Kidney (tissue), 22 donors: ENCODE measurements at places on chromosomes 7 and 10. TPM values are rescaled to one million over a fixed set of nuclear protein-coding genes. Genes with fewer than 3 reads are reported as not detected.

GRCh38 chr10:72790216-72790990, 98.5 kb downstream of the MCU start:
- no peak for DNase-seq

GRCh38 chr7:77247206-77247850, 47.7 kb upstream of the FGL2 start:
- peak; percentile 57 for DNase-seq

Gene CTAGE8
- 4.3 TPM for total RNA-seq

DNA sequence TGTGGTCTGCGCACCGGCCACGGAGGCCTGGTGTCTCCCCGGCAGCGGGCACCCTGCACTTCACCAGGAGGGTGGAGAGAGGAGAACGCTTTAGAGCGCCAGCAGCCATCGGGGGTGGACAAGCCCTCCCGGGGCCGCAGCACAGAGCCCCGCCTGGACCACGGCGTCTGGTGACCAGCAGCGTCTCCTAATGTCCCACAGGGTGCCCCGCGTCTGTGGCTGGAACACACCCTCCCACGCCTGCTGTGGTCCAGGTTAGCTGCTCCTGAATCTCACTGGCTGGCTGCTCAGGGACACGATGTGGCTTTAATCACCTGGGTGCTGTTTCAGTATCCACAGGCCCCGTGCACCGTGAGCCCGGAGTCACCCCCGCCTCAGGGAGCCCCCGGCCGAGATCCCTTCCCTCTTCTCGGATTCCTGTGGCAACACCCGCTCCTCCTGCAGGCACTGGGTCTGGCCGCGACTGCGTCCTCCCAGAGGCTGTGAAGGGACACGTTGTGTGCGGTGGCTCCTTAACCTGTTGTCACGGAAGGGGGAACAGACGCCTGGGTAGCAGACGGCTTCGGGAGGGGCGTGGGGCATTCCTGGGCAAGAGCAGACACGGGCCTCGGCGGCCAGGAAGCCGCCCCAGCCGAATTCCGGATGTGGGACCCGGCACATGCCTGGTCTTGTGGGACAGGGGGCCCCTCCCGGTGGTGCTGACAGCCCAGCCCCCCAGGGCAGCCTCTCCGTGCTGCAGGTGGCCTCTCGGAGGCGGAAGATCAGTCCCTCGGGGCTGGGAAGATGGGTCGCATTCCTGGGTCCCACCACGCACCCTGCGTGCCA, 78.9 kb downstream of the FOXL3 start:
- peak; percentile 79 for DNase-seq

DNA sequence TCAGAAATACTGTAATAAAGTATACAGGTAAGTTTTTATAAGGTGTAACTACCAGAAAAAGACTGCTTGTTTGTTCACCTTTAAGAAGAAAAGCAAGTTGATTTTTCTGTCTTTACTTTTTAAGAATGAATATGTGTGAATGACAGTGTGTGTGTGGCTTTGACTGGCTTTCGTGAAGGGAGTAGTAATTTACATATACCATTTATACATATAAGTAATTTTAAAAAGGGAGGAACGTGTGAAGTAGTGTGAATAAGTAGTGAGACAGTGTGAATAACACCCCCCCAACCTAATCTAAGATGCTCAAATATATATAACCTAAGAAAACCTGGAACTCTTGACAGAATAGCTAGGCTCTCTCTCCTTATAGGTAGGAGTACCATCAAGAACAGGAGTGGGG, 33.2 kb downstream of the RBM33 start:
- no peak for DNase-seq

Gene LAMB1
- total RNA-seq, result 312 TPM

DNA sequence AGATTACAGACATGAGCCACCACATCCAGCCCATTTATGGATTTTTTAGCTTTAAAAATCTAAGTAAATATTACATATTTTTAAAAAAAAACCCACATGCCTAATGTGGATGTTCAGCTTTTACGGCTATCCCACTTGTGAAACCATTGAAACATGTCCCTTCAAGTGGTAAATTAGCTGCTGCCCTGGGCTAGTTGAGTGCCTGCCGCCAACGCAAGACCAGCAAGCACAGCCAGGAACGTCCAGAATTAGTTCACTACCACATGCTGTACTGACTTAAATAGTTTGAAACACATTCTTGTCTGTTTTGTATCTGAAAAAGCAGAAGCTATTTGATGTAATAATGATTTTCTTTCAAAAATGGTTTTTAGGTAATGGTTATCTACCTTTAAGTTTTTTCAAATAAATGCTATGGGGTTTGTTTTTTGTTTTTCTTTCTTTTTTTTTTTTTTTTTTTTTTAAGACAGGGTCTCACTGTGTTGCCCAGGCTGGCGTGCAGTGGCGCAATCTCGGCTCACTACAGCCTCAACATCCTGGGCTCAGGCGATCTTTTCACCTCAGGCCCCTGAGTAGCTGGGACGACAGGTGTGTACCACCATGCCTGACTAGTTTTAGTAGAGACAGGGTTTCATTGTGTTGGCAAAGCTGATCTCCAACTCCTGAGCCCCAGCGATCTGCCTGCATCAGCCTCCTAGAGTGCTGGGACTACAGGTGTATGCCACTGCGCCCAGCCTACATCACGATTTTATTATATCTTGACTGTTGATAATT, 57.0 kb downstream of the KLRG2 start:
- no peak for DNase-seq

Gene DIP2C
- total RNA-seq, result 22.6 TPM

Gene OPN1SW
- not detected for total RNA-seq

Gene PNLIP
- not detected for total RNA-seq

GRCh38 chr10:3425261-3425660, 252.7 kb upstream of the PITRM1 start:
- DNase-seq, result no peak

GRCh38 chr7:85289279-85289678, 102.4 kb upstream of the SEMA3D start:
- no peak for DNase-seq

Gene ADGRA1
- total RNA-seq, result 0.91 TPM

- no peak for DNase-seq
These were observed 21.4 kb upstream of the TPST1 start for GRCh38 chr7:66183700-66184099.

- DNase-seq, result no peak
These were observed 82.3 kb downstream of the HTR7 start for GRCh38 chr10:90775351-90776028.

- DNase-seq, result no peak
These were observed 3.7 kb upstream of the DPYSL4 start for GRCh38 chr10:132183046-132183445.

DNA sequence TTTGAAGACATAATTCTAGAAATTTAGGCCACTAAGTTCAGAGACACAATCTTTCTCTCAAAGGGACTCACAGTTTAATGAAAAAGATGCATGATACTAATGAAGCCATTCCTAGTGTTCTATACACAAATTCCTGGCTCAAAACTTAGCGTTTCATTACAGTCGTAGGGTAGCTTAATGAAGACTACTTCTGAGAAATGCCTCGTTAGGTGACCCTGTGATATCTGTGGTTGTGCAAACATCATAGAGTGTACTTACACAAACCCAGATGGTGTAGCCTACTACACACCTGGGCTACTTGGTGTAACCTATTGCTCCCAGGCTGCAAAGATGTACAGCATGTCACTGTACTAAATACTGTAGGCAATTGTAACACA, 488 bp upstream of the CHCHD3 start:
- DNase-seq, result no peak

DNA sequence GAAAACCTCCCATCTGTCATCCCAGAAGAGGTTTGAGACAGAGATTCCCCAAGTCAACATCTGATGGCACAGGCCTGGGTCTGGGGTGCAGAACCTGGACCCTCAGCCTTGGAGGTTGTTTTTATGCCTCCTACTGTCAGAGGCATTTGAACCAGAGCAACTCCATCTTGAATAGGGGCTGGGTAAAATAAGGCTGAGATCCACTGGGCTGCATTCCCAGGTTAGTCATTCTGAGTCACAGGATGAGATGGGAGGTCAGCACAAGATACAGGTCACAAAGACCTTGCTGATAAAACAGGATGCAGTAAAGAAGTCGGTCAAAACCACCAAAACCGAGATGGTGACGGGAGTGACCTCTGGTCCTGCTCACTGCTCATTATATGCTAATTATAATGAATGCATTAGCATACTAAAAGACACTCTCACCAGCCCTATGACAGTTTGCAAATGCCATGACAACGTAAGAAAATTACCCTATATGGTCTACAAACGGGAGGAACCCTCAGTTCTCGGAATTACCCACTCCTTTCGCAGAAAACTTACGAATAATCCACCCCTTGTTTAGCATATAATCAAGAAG, 92.0 kb downstream of the ITGA8 start:
- no peak for DNase-seq

Gene POT1
- 23.2 TPM for total RNA-seq

GRCh38 chr7:140867467-140868462, 57.0 kb downstream of the BRAF start:
- DNase-seq, result no peak

GRCh38 chr7:80284855-80285254, 150.2 kb downstream of the GNAI1 start:
- DNase-seq, result no peak

Gene NXPH1
- not detected for total RNA-seq

DNA sequence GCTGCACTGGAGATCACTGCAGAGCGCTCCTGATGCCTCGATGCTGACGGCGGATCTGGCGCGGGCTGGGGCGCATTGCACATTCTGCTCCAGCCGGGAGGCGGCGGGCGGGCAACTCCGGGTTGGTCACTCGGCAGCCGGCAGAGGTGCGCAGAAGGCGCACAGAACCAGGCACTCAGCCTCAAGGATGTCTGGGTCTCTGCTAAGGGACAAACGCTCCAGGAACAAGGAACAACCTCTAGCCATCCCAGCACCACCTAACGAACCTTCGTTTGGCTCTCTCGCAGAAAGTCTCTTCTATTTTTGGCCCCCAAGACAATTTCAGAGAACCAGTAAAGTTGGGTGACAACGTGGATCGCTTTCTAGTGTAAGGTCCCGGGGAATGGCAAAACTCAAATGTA, 254.6 kb downstream of the OTUD1 start:
- peak; percentile 51 for DNase-seq

GRCh38 chr7:152568972-152569371, 107.0 kb downstream of the XRCC2 start:
- no peak for DNase-seq

DNA sequence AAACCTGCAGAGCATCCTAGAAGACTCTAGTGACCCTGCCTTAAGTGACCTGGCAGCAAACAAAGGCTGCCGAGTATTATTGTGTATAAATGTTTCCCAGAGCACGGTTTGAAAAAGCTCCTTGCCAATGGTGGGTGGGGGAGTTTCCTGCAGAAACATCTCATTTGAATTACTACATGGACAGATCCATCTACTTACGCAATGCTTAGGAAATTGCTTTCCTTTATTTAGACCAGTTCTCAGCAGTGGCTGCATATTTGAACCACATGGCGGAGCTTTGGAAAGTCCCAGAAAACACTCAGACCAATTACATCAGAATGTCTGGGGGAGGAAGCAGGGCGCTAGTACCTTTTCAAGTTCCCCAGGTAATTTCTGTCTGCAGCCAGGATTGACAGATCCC, 560.9 kb downstream of the SDK1 start:
- DNase-seq, result no peak

Gene SLC39A12
- 0.16 TPM for total RNA-seq

Gene EPHB6
- 17.4 TPM for total RNA-seq

GRCh38 chr7:31805209-31805818, 118.3 kb downstream of the PPP1R17 start:
- no peak for DNase-seq

Gene LEP
- not detected for total RNA-seq

DNA sequence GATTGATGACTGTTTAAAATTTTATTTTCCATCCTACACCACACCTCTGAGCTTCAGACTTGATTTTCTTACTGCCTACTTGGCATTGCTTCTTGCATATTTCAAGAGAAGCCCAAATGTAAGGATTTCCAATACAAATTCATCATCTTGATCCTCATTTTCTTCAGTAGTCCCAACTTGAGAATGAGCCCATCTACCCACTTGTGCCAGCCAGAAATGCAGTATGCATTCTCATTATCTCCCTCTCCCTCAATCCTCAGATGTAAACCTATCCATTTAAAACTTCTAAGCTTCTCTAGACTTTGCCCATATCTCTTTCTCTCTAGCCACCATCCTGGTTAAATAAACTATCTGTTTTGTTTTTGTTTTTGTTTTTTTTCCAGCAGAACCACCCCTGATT, 22.4 kb upstream of the EGFR start:
- no peak for DNase-seq

DNA sequence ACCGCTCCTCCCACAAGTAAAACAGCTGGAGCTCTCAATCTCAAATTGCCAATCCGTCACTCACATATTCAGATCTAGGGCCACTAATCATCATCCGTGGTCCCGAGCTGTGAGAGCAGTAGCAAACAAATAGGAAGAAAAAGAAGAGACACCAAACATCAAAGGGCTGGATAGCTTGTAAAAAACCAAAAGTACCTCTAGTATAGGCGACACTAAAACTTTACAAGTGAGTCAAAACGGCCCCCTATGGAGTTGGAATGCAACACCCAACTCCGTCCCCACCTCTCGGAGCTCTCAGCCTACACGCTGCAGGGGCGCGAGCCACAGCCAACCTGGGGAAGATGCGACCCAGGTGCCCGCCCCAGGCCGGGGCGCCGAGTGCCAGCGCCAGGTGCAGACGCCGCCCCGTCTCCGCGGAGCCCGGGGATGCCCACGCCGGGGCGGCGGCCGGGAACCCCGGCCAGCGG, 581 bp downstream of the FAM3C start:
- DNase-seq, result peak; percentile 54

GRCh38 chr10:20890491-20891337, 6.4 kb downstream of the NEBL start:
- DNase-seq, result no peak
